EH (cell line): ENCODE measurements at places on chromosomes 2 and 18.

GRCh38 chr2:127343277-127343676 is 44.5 kb downstream of the MAP3K2 start:
- no peak for DNase-seq

- DNase-seq, result peak; percentile 66
Measured at GRCh38 chr2:74532222-74532621, 2.5 kb downstream of the HTRA2 start.

GRCh38 chr2:11870064-11870463 is 123.6 kb downstream of the LPIN1 start:
- DNase-seq, result no peak

- DNase-seq, result no peak
Measured at GRCh38 chr18:36199691-36200295, 12.5 kb downstream of the MOCOS start.

DNA sequence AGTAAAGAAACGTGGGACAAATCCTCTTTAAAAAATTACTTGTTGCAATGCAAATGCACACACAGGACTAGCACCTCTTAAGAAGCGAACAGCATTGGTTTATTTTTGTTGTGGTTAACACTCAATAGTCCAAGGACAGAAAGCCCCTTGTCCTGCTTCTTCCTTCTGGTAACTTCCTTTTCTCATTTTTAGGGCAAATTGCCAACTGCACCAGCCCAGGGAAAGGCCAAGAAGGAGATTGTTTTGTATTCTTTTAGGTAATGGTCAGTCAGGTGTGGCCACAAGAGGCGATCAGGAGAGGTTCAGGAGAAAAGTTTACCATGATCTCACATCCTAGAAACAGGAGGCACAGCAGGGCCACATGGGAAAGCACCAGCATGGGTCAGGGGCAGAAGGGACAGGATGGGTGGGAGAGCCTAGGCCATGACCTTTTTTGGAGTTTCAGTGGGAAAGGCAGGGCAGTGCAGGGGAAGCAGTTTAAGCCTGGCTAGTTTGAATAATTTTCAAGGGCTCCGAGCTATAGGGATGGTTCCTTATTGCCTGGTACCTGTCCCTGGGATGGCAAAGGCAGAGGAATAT is 73.0 kb downstream of the CHRNA1 start:
- DNase-seq, result no peak

DNA sequence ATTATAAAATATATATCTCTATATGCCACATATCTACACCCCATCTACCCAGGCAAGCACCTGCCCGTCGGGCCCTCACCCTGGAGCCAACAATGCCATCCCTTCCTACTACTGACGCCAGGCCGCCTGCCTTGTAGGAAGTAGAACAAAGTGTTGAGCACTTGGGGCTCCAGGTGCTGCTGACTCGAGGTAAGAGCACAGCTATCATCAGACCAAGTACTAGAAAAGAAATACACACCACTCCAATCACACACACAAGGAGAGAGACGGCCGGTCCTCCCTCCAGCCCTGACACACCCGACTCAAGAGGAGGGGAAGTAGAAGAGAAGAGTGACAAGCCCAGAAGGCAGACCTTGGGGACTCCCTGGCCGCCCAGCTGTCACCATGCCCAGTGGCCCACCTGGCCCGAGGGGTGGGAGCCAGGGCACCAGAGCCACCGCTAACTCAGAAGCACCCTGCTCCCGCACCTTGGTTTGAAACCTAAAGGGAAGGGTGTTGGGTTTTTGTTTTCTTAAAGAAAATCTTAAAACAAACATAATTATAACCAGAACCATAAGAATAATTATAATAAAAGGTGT is 64.0 kb upstream of the POMC start:
- no peak for DNase-seq

DNA sequence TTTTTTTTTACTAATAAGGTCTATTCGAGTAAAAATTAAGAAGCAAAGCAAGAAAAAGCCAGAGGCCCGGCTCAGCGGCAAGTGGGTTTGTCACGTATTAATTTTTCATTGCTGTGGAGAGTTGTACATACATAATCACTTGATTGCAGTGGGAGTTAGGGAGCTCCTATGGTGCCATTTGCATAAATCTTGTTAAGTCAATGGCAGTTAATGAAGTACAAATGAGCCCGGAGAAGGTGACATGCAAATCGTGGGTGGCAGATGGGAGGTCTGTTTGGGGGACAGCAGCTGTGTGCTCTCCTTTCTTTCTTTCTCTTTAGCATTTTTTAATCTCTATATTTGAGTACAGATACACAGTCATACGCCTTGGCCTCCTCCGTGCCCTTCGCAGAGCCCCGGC is 317.0 kb downstream of the AGAP1 start:
- DNase-seq, result no peak

DNA sequence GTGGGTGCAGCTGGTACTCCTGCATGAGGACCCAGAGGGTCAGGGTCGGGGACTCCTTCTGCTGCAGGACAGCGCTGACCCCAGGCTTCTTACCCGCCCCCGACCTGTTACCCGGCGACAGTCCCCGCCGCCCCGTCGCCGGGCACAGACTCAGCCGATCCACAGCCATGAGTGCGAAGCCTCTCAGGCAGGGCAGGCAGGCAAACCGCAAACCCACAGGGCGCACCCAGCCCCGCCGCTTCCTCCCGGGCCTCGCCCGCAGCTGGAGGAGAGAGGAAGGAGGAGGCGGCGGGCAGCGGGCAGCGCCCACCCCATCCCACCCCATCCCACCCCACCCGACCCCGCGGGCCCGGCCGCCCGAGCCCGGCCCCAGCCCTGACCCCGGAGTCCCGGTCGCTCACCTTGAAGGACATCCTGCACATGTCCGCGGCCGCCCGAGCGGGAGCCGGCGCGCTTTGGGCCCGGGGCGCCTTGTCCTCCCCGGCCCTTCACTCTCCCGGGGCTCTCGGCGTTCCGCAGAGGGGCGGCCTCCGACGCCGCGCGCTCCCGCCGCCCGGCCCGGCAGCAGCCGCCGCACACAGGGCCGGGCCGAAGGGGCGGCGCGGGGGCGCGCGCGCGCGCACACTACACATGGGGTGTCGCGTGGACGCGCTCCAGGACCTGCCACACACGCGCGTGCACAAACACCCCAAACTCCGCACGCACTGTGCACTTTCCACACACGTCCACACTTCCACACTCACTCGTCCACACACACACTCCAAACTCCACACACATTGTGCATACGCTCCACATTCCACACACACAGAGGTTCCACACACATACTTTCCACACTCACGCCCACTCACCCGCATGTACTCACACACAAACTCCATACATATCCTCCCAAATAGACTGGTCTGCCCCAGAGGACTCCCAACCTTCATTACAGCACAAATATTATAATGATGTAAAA is at the start of gene ANKRD29:
ANKRD29 (minus strand) TSS at position 603 of the 955 bp plus-strand sequence; CDS start at position 422, 181 bp downstream.
- peak; percentile 52 for DNase-seq

GRCh38 chr2:195813421-195813820 is 156.4 kb downstream of the SLC39A10 start:
- DNase-seq, result peak; percentile 28

DNA sequence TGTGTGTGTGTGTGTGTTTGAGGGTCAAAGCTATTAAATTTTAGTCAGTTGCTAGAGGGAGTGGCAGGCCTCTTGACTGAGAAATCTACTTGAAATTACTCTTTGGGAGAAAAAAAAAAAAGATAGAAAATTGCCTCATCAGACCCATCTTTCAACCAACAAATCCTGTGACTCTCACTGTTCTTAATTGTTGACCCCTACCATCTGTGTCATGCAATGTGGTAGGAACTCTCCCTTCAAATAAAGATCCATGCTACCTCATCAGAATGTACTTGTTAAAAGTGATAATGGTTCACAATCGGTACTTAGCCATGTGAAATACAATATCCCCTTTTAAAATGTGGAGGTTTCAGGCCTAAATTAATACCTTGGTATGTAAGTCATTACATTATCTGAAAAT is 670.8 kb upstream of the FANCL start:
- DNase-seq, result no peak

GRCh38 chr2:69275490-69275889 is 111.5 kb downstream of the GFPT1 start:
- DNase-seq, result no peak

GRCh38 chr2:200716386-200716785 is 95.3 kb upstream of the BZW1 start:
- no peak for DNase-seq

DNA sequence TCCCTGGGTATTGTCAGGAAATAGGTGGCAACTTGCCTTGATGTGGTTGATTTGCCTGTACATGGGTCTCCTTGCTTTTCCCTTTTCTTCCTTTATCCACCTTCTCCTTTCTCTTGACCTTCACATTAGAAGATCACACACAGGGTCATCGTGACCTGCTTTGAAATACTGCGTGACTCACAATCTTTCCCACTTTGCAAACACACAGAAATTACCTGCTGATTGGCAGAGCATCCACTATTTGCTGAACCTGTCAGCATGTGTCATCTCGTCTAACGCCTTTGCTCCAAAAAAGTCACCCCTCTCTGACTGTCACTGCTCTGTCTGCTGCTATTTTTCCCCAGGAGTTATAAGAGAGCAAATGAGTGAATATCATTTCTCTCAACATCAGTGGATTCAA is 60.8 kb downstream of the MYO3B start:
- no peak for DNase-seq

DNA sequence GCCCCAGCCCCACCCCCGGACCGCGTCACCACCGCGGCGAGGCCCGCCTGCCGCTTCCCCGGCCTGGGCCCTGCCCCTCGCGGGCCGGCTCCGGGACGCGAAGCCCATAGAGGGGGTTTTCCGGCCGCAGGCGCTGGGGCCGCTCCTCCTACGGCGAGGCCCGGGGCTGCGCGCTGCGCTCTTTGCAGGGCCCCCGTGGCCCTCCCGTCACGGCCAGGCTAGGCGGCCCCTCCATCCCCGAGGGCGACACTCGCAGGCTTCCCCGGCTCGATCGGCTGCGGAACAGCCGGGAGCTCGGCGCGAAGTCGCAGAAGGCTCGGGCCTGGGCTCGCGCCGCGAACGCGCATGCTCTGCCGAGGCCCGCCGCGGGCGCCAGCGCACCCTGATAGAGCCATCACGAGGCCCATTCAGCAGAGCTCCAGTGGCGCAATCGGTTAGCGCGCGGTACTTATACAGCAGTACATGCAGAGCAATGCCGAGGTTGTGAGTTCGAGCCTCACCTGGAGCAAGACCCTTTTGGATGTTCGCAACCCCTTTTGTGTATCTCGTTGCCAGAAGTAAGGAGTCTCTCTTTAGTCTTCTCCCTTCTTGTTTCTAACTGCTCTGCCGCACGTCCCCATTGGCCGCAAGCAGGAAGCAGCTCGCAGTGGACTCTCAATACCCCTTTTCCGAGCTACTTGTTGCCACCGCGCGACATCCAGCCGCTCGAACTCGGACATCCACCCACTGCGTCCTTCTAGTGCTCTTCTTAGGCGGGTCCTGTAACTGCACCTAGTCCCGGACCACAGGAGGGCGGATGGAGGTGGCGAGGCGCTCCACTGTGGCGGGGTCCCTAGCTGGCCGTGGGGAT is 18.0 kb upstream of the HAAO start:
- DNase-seq, result peak; percentile 97

DNA sequence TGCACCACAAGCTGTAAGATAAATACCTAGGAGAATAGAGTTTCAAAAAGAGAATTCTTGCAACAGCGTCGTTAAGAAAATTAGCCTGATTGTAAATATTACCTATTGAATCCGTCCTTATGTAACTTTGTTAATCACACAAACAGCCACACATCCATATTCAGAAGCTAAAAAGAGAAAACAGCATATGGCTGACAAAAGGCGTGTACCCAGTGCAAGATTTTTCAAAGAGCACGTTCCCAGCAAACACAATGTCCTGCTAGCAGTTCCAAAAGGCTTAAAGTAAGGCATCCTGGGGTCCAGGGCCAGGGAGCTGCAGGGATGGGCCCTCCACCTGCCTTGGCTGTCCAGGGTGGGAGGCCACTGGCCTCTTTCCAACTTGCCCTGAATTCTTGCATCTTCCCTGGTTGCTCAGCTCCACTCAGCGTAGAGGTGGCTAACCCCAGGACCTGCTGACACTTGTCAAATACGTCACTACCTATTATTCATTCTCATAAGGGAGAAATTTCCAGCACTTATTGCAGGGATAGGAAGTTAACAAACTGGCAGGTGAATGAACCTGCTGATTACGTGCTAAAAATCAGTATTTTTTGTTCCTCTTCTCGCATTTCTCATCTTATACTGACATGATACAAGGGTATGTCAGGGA is 102.1 kb upstream of the NEDD4L start:
- DNase-seq, result no peak

- DNase-seq, result peak; percentile 77
Measured at GRCh38 chr2:124888431-124888830, 863.3 kb downstream of the CNTNAP5 start.

GRCh38 chr2:40265602-40266001 is 186.3 kb downstream of the SLC8A1 start:
- no peak for DNase-seq

DNA sequence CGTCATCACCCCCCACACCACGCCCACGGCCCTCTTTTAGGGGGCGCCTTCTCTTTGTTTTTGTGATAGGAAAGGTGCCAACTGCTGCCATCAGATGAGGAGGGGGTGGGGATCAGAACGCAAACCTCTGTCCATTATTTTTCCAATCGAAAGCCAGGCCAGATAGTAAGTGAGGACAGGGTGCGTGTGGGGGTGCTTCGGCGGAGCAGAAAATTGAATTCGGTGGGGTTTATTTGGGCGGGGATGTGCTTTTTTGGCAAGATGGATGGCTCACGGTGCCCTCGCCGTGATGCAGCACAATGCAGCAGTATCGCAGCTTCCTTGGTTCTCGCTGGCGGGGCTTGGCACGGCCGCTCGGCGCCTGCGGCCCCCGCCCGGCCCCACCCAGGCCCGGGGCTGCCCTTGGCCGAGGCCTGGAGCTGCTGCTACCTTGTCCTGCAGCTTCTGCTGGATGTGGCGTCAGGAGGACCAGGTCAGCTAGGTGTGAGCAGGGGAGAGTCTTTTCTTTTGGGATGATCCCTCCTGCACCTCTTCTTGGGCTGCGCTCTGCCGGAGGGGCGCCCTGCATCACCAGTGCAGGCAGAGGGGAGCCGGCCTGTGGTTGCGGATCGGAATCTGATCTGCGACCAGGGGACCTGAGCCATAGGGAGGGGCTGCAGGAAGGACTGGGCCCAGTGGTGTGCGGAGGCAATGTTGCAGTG is 1.3 kb downstream of the SPTBN1 start:
- DNase-seq, result peak; percentile 39

DNA sequence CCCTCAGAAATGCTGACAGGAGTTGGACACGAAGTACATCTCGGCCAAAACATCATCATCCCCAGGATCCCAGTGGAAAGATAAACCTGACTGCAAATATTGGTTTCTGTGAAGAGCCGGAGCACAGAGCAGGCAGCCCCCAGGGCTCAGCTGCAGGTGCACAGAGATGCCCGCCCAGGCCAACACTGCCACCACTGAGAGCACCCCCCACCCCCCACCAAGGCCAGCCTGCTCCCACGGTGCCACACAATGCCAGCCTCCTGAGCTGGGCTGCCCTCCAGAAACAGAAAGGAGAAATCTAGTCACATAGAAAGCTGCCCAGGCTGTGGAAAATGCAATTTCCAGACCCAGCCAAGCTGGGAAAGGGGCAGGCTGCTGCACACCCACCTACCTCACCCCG is 71.7 kb downstream of the GALNT14 start:
- no peak for DNase-seq

GRCh38 chr2:205166745-205167144 is 515.6 kb upstream of the NRP2 start:
- DNase-seq, result peak; percentile 38

- no peak for DNase-seq
Measured at GRCh38 chr18:44025421-44025820, 655.3 kb upstream of the SETBP1 start.

GRCh38 chr2:231398585-231398984 is 3.1 kb downstream of the B3GNT7 start:
- no peak for DNase-seq

- no peak for DNase-seq
Measured at GRCh38 chr18:45571714-45572113, 43.6 kb upstream of the SLC14A2 start.
